Adipose tissue (tissue), 3 donors: ENCODE measurements at places on chromosomes 4 and X. TPM values are rescaled to one million over a fixed set of nuclear protein-coding genes. Genes with fewer than 3 reads are reported as not detected.

ATP11C gene
- 8.4 TPM for polyA plus RNA-seq

FRMPD4 gene
- 0.03 TPM for polyA plus RNA-seq

NAP1L3 gene
- 0.34 TPM for polyA plus RNA-seq

MTNR1A gene
- polyA plus RNA-seq, result not detected

GAGE10 gene
- not detected for polyA plus RNA-seq
